ENCODE measurements at places on chromosomes 4 and X. TPM values are rescaled to one million over a fixed set of nuclear protein-coding genes. Genes with fewer than 3 reads are reported as not detected.

The MAGEA9B gene
- polyA plus RNA-seq, result not detected

The DDIT4L gene
- polyA plus RNA-seq, result 2.0 TPM

The CFP gene
- polyA plus RNA-seq, result 3.7 TPM

The TNIP3 gene
- polyA plus RNA-seq, result 0.88 TPM

The ZNF185 gene
- polyA plus RNA-seq, result 4.8 TPM

The DGKK gene
- not detected for polyA plus RNA-seq

The CPZ gene
- 0.13 TPM for polyA plus RNA-seq

The LEF1 gene
- polyA plus RNA-seq, result 0.38 TPM

The PRSS12 gene
- polyA plus RNA-seq, result 0.50 TPM

The ADH1A gene
- polyA plus RNA-seq, result 0.67 TPM

- H3K36me3 ChIP-seq, result no peaks in the 10 kb centered on the region
- H3K27ac ChIP-seq, result peak overlapping the region; percentile 87
- H3K4me3 ChIP-seq, result peak overlapping the region; percentile 40
- peak; percentile 83 for DNase-seq
Observed at GRCh38 chrX:38805432-38806389, 4.5 kb downstream of the MID1IP1 start.

GRCh38 chr4:119498527-119498926, 130.1 kb downstream of the PDE5A start:
- H3K27ac ChIP-seq, result peak overlapping the region; percentile 7
- peaks cover 2% of the 10 kb centered on the region for H3K36me3 ChIP-seq
- no peaks in the 10 kb centered on the region for H3K4me1 ChIP-seq
- no peaks in the 10 kb centered on the region for H3K27me3 ChIP-seq

GRCh38 chrX:119292445-119292844, 56.4 kb downstream of the PGRMC1 start:
- H3K36me3 ChIP-seq, result no peaks in the 10 kb centered on the region
- DNase-seq, result no peak
- no peak overlapping the region for H3K4me3 ChIP-seq
- no peak overlapping the region for H3K27ac ChIP-seq

DNA sequence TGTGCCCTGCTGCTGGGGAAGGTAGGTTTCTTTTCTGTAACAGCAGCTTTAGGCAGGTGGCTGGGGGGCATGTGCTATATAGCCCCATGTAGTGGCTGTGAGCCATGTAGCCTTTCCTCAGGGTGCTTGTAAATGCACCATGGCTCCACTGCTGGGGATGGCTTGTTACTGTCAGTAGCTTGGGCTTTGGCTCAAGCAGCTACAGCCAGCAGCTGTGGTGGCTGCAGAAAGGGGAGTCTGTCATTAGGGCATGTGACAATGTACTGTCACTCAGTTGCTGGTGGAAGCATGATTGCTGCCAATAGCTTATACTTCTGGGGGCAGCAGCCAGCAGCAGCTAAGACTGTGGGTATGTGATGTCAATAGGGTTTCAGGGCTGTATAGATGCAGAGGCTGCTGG, 33.9 kb upstream of the DDIT4L start:
- H3K27me3 ChIP-seq, result no peaks in the 10 kb centered on the region
- no peak for DNase-seq
- H3K4me1 ChIP-seq, result no peaks in the 10 kb centered on the region
- no peak overlapping the region for H3K27ac ChIP-seq

DNA sequence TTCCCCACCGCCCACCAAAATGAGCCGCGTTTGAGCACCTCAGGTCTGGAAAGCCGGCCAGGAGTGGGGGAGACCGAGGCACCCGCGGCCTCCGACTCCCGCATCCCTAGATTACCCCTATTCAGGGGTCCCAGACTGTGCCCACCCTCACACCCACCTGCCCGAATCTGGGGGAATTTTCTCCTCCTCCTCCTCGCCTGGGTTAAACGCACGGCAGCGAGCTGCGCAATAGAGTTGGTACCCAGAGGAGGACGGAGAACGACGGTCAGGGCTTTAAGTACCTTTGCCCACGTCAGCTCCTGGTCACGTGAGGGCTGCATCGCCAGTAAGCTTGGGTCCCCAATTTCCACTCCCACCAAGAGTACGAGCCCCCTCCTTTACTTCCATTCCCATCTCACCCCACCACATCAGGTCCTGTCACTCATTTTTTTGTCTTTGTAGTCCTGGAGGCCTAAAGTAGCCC, at the start of gene ARMCX2:
Gene ARMCX2, minus strand, starts transcription at position 250 of the 463 bp plus-strand sequence. CDS start 2,262 bp downstream, outside the sequence.
- no peaks in the 10 kb centered on the region for H3K4me1 ChIP-seq
- peak within 1 kb of the TSS; percentile 68 for H3K4me3 ChIP-seq
- no peaks in the 10 kb centered on the region for H3K27me3 ChIP-seq
- no peak within 1 kb of the TSS for H3K27ac ChIP-seq
- H3K36me3 ChIP-seq, result no peaks in the 10 kb centered on the region

DNA sequence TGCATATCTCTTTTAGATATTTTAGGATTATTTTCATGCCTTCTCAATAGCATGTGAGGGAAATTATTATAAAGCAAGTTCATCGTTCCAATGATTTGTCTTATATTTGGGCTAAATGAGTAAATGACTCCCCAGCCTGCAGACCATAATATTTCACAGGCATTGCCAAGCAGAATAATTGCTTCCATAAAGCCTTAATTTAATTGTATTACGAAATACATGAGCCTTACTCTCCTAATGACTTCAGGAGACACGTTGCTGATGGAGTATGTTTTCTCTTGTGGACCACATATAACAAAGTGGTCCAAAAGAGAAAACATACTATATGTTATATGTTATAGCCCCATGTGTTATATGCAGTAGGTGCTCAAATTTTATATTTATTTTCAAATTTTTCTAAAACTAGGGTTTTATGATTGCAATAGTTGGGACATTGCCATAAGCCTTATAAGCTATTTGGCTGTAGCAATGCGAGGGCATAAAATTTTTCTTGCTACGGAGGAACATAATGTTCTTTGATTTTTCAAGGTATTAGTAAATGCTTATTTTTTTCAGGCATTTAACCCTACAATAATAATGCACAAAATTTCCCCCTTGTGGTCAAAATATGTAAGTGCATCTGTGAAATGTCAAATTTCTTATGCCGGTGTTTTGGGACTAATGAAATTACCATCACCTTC, 26.2 kb upstream of the TMPRSS11D start:
- H3K36me3 ChIP-seq, result no peaks in the 10 kb centered on the region
- H3K27ac ChIP-seq, result no peak overlapping the region
- no peaks in the 10 kb centered on the region for H3K27me3 ChIP-seq
- H3K4me1 ChIP-seq, result no peaks in the 10 kb centered on the region
- DNase-seq, result no peak
- H3K4me3 ChIP-seq, result no peak overlapping the region

DNA sequence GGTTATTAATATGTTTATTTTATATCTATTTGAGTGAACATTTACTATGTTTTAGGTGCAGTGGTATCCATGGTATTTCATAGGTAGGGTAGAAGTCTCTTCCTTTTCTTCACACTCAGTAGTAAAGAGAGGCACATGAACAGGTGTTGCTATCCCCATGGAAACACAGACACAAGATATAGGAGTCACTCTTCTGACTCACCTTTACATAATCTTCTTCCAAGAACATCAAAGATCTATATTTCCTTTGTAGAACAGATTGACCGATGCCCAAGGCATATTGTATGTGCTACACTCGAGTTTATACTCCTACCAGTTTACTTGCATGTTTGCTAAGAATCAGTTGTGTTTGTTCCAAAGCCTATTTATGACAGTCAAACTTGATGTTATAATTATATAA, 1997.4 kb downstream of the C4orf33 start:
- no peak overlapping the region for H3K4me3 ChIP-seq
- DNase-seq, result no peak
- no peaks in the 10 kb centered on the region for H3K36me3 ChIP-seq
- no peak overlapping the region for H3K27ac ChIP-seq
- no peaks in the 10 kb centered on the region for H3K27me3 ChIP-seq

DNA sequence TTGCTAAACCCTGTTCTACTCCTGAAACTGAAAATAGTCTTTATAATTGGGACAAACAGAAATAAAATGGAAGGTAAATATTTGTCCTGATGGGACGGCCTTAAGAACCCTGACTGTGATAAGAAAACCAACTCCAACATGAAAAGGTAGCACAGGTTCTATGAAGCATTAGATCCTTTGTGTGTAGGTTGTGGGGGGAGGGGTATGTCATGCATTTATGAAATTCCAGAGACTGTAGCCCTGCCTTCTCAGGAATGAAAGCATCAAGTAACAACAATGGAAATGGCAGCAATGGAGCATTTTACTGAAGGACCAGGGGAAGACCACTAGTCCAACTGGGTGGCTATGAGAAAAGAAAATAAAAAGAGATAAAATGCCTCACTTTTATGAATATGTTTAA, 23.9 kb downstream of the CXXC4 start:
- H3K4me3 ChIP-seq, result no peak overlapping the region
- H3K27me3 ChIP-seq, result no peaks in the 10 kb centered on the region
- no peak overlapping the region for H3K27ac ChIP-seq
- H3K4me1 ChIP-seq, result no peaks in the 10 kb centered on the region
- DNase-seq, result no peak
- no peaks in the 10 kb centered on the region for H3K36me3 ChIP-seq

DNA sequence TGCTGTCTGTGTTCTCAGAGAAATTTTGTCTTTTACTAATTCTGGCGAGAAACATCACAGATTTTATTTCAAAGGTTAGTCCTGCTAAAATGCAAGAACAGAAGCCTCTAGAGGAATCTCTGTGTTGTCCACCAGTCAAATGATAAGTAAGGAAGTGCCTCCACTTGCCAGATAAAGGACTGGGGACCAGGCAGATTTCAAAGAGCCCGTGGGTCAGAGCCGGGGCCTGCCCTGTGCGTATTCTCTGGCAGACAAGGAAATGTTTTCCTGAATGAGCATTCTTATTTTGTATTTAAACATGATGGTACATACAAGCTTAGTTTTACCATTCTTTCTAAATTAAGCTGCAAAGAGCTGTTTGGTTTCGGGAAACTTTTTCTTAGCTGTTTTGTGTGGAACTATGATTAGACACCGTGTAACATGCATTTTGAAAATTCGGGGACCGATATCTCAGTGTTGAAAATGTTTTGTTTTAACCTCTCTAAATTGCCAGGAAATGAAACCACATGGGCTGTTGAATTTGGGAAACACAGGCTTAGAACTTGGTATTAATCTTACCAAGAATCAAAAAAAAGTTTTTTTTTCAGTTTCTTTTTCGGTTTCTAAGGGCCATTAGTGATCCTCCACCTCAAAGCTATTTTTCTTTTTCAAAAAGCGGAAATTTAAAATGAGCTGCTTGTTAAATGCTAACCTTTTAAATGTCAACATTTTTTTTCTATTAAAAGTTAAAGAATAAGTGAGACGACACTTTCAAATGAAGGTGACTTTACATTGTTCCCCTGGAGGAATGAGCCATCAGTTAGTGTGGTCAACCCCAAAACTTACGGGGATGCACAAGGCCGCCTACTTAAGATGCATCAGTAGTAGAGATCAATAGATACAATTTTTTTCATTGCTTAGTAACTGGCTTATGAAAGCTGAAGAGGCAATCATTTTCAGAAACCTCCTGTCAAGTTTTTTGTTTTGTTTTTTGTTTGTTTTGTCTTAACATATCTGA, 89.6 kb upstream of the MTM1 start:
- H3K27me3 ChIP-seq, result no peaks in the 10 kb centered on the region
- H3K4me1 ChIP-seq, result no peaks in the 10 kb centered on the region
- no peak overlapping the region for H3K4me3 ChIP-seq
- no peak for DNase-seq
- H3K27ac ChIP-seq, result no peak overlapping the region
- H3K36me3 ChIP-seq, result no peaks in the 10 kb centered on the region

- H3K4me3 ChIP-seq, result peak overlapping the region; percentile 57
- DNase-seq, result no peak
- H3K27me3 ChIP-seq, result no peaks in the 10 kb centered on the region
- no peaks in the 10 kb centered on the region for H3K36me3 ChIP-seq
Observed at GRCh38 chr4:102826105-102826889, 1.1 kb downstream of the UBE2D3 start.

DNA sequence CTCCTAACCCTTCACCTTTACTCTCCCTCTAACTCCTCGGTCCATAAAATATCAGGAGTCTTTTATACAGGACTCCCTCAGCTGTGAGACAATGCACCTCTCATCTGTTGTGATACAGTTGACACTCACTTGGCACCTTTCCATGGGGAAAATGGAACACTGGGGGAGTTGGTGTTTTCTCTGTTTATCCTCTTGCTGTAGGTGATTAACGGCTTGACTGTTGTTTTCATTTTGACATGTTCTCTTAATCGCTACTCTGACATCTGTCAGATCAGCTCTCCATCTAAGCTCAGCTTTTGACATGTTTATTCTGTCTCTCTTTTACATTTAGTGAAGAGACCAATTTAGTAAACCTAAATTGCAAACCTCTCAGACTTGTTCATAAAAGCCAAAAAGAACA, 604.8 kb downstream of the TRAM1L1 start:
- H3K36me3 ChIP-seq, result no peaks in the 10 kb centered on the region
- no peak overlapping the region for H3K27ac ChIP-seq
- no peak overlapping the region for H3K4me3 ChIP-seq
- no peaks in the 10 kb centered on the region for H3K27me3 ChIP-seq

DNA sequence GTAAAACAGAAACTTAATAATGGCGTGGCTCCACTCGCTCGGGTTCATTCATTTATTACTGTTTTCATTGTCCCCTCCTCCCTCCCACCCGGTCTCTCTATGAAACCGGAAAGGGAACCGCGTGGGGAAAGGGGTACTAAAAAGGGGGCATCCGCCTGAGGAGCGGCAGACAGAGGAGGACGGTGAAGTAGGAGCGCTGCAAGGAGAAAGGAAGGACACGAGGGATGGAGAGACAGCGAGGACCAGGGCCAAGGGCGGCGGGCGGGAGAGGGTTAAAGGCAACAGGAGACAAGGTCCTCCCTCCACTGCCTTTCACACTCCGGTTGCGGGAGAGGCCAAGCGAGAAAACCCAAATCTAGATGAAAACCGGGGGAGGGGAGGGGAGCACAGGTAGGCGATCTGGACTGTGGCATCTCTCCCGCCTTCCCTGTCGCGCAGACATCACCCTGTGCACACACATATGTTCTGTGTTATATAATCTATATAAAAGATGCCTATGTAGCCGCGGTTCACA, 829 bp downstream of the ELOVL6 start:
- DNase-seq, result peak; percentile 49
- H3K4me1 ChIP-seq, result no peaks in the 10 kb centered on the region
- no peaks in the 10 kb centered on the region for H3K36me3 ChIP-seq

GRCh38 chr4:5399790-5400421, 308.5 kb downstream of the EVC2 start:
- no peak overlapping the region for H3K27ac ChIP-seq
- no peak for DNase-seq
- no peaks in the 10 kb centered on the region for H3K27me3 ChIP-seq
- H3K4me1 ChIP-seq, result no peaks in the 10 kb centered on the region

GRCh38 chrX:34839451-34839850, 103.1 kb upstream of the FAM47B start:
- H3K4me3 ChIP-seq, result no peak overlapping the region
- no peaks in the 10 kb centered on the region for H3K36me3 ChIP-seq
- H3K27ac ChIP-seq, result no peak overlapping the region
- no peaks in the 10 kb centered on the region for H3K4me1 ChIP-seq

GRCh38 chr4:4762909-4763821, 96.3 kb upstream of the MSX1 start:
- H3K4me3 ChIP-seq, result no peak overlapping the region
- DNase-seq, result no peak
- H3K4me1 ChIP-seq, result no peaks in the 10 kb centered on the region
- no peak overlapping the region for H3K27ac ChIP-seq
- H3K27me3 ChIP-seq, result no peaks in the 10 kb centered on the region

GRCh38 chr4:128378668-128379067, 91.1 kb upstream of the PGRMC2 start:
- H3K27me3 ChIP-seq, result no peaks in the 10 kb centered on the region
- DNase-seq, result no peak
- no peak overlapping the region for H3K4me3 ChIP-seq
- H3K27ac ChIP-seq, result no peak overlapping the region
